ENCODE measurements at places on chromosomes 1 and 21.
A peak's percentile ranks its signal among the peaks of the same experiment; 100 is the strongest.

GRCh38 chr1:38047603-38048141 lies 1.1 kb upstream of the POU3F1 start:
- DNase-seq = no peak

DNA sequence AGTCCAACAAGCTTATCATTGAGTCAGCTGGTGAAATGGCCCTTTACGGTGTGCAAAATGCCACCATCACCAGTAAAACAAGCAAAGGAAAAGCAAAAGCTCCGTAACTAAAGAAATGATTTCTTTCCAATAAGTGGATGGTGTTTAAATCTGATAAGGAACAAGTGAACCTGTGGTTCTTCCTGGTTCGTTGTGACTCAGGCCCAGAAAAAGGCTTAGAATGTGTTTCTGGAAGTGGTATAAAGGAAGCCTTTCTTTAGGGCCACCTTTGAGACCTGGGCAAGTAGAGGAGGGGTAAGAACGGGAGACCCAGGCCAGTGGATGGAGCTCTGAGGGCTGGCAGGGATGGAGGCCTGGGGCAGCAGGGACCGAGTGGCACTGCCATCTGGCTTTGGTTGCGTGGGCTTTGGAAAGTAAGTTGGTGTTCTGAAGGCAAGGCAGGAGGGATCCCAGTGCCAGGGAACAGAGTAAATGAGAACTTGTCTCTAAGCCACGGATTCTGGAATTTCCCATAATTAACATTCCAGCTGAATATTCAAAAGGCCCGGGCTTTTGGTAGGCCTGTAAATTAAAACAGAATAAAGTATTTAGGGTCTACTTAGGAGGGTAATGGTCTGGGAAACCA lies 87.9 kb upstream of the LMO4 start:
- no peak for DNase-seq

DNA sequence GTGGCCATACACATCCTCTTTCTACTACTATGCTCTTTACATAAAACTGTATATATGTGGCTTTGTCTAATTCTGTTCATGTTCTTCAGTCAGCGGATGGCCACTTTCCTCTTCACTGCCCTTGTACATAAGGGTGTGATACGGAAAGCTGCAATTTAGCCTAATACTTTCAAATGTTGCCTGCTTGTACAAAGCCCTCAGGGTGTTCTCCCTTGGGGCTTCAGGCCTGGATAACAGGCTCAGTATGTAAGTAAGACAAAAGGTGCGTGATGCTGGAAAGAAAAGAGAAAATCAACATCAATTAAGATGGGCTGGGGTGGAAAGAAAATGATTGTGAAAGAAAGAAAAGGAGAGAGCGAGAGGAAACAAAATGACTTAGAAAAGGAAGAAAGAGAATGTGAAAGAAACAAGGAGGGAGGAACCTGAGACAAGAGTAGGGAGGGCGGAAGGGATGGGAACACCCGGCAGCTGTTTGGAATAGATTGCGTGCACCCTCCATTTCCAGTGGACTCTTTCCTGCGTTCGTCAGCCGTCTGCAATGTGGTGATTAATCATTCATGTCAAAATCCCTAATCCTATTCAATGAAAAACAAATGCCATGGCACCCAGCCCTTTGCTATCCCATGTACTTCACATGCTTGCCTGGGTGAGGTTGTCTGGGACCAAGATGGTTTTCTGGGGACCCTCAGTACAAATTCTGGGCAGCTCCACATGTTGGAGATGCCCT lies 553.6 kb downstream of the NUF2 start:
- DNase-seq = peak; percentile 33

DNA sequence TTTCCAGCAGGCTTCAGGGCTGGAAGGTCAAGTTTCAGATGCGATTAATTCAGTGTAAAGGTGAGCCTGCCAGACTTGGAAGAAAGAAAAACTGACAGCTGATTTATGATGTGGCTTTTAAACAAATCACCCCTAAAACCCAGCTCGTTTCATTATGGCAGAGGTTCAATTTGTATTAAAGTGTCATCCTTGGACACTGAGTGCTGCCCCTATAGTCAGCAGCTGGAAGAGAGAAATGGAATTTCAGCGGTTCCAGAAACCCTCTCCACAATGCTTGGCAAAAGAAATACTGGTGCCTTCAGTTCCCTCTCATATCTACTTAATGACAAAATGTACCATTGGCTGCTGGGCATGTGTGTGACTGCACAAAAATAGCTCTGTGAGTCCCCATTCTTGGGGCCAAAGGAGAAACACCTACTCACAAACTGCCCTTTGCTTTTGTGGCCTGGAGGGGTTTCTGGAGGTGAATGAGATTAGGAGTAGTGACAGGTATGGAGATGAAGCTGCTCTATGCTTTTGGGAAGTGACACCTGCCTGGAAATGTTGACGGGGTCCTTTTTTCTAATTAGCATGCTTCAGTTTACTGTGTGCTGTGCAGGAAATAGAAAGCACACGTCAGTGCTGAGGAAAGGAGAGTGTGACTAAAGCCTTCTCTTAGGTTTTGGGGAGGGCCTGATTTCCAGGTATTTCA lies 95.1 kb upstream of the TSPAN2 start:
- DNase-seq = no peak

DNA sequence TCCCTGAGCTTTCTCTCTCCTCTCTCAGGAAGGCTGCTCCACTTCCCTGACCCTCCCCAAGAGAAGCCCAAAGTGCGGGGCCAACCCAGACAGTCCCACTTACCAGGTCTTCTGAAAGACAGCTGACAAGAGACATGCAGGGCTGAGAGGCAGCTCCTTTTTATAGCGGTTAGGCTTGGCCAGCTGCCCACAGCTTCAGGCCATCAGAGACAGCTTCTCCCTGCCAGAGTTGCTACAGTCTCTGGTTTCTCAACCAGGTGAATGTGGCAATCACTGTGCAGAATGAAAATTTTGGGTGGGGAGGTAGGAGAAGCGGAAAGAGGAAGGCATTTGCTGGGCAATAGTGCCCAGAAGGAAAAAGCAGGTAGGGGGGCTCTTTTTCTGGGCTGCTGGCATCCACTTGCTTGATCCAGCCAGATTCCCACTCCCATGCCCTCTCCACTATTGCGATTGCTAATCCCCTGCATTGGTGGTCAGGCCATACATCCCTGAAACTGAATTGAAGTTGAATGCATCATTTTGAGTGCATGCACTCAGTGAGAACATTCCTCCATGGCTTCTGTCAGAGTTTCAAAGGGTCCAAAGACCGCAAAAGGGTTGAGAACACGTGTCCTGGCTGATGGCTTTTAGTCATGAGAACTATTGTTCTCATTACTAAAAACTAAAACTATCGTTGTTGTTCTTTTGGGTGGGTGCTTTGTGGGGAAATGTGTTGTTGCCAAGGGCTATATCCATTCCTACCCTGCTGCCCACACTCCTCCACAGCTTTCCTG lies at the start of gene S100A8:
TSS of gene S100A8 (minus strand) at position 136 of the 773 bp plus-strand sequence. CDS start 538 bp downstream, outside the sequence.
- DNase-seq = no peak

GRCh38 chr1:78101514-78101913 lies 55.7 kb downstream of the GIPC2 start:
- DNase-seq = peak; percentile 94

- DNase-seq = no peak
Measured at GRCh38 chr1:63448731-63449246, 74.2 kb downstream of the ITGB3BP start.

GRCh38 chr1:33096363-33097005 lies 15.5 kb downstream of the AZIN2 start:
- no peak for DNase-seq

GRCh38 chr1:101996825-101997465 lies at the start of gene OLFM3:
Gene OLFM3 (minus strand): TSS chr1:101996926.
- peak; percentile 17 for DNase-seq

DNA sequence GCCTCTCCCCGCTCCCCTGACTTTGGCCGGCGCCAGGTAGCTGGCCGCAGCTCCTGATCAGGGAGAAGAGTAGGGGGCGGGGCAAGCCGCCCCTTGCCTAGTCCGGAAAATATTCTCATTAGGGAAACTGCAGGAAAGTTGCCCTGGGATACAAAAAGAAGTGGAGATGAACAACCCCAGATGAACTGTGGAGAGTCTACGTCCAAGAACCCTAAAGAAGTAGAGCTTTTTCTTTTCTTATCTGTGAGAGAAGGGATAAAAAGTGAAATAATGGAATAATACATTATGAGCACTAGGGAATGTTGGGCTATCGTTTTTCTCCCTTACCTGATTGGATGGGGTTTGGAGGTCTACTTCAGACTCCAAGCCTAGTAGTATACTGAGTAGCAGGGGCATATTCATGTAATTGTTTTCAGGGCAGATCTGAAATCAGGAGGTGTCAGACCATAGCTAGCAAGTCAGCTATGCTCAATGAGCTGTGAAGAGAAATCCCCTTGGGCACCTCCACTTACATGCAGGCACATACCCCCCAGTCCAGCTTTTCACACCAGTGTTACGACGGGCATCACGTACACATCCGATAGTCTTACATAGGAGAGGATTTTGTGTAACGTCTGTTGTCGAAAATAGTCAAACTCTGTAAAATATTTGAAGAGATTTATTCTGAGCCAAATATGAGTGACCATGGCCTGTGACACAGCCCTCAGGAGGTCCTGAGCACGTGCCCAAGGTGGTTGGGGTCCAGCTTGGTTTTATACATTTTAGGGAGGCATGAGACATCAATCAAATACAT lies 1.7 kb upstream of the DUSP10 start:
- DNase-seq = no peak
